ENCODE measurements at places on chromosomes 2 and 18.

- no peak for DNase-seq
Measured at GRCh38 chr2:11842336-11842735, 95.9 kb downstream of the LPIN1 start.

DNA sequence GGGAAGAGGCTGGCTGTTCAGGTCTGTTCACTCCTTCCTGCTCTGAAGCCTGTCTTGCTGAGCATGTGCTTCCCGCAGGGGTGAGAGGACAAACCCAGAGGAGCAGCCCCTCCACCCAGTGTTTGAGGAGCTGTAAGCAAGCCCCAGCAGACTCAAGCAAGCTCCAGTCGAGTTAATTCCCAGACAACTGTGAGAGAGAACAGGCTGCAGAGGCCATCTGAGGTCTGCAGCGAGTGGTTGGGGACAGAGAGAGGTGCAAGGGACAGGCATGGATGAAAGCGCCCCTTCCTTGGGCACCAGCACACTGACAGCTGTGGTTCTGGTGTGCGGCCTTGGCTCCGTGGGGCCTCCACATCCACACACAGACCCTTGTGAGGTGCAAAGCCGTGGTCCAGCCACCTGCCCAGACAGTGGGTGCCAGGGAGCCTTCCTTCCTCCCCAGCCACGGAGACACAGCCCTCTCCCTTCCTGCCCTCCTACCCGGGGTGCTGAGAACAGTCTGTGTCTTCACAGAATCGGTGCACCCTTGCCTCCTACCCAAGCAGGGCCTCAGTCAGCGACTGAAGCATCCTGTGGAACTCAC, 36.2 kb downstream of the MAL start:
- DNase-seq = no peak

DNA sequence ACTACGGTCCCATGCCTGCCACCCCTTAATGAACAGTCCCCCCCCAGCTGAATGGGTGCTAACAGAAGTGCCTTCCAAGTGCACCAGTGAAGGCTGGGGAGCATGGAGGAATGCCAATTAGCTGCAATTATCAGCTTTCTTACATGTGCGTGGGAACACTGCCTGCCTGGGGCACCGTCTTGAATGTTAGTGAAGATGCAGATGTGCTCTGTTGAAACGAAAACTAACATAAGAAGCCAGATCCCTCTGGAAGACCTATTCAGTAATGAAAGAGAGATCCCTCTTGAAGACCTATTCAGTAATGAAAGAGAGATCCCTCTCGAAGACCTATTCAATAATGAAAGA, 154.5 kb downstream of the CLIP4 start:
- DNase-seq = no peak

DNA sequence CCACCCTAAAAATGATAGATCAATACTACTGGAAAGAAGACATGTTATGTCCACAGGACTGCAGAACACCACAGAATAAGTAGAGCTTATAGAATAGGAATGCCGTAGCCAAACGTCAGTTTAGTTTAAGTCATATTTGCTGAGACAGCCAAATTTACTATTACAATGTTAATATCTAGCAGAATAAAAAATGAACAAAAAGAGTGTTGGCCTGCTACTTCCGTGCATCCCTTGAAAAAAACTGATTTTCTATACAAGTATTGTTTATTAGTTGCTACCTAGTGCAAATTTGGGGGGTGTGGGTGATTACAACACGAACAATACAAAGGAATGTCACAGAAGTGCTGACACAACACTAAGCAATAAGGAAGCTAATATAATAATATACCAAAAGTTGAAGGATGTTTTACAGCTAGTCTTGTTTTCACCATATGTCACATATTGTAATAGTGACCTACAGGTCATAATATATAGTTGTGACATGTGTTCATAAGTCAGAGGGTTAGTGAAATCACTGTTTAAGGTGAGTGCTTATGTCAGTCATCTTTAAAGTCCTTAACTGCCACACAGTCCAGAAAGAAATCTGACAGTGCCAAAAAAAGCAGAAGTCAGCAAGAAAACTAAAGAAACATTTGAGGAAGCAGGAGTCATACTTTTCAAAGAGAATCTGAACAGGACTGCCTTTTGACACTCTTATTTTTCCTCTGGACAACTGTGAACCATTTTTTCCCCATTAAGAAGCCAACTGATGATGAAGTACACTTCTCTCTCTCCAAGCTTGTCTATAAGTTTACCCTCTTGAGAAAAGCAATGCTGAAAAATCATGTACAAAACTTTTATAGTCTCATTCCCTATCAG, 376.4 kb downstream of the ZEB2 start:
- DNase-seq = no peak

DNA sequence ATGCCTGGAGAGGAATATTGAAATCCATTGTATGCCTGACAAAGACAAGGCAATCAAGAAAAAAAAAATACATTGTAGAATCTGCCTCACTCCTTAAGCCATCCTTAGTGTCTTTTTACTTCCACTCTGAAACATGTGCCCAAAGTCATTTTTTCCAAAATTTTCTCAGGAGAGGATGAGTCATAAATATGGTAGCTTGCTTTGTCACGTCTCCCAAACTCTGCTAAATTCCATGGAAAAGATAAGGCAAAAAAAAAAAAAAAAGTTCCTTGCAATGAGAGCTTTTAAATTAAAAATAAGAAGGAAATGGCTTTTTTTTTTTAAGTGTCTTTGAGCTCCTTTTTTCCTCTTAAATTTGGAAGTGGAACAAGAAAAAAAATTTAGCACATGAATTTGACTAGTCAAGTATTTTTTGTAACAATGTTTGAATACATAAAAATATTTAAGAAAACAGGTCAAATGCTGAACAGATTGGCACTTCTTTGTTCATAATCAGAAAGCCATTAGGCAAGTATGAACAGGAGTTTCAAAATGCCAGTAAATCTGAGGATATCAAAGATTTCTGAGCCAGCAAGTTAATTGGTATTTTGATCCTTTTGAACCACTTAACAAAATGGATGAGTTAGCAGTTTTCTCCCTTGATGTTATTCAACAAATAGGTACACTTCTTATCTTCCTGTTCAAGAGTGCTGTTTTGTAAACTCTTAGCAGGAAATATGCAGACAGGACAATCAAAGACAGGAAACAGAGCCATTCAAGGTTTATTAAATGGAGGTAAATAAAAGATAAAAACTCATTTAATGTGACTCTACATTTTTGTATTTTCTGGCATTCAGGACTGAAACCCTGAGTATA, 247.3 kb upstream of the SP5 start:
- DNase-seq = no peak

DNA sequence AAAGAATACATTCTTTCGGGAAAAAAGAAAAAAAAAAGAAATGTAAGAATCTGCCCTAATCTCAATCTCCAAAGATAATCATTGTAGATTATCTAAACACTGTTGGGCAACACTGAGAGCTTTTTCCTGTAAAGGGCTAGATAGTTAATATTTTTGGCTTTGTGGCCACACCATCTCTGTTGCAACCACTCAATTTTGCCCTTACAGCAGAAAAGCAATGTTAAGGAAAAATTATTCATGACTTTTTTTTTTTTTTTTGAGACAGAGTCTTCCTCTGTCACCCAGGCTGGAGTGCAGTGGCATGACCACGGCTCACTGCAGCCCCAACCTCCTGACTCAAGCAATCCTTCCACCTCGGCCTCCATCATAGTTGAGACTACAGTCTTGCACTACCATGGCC, 17.3 kb upstream of the FZD5 start:
- DNase-seq = no peak

DNA sequence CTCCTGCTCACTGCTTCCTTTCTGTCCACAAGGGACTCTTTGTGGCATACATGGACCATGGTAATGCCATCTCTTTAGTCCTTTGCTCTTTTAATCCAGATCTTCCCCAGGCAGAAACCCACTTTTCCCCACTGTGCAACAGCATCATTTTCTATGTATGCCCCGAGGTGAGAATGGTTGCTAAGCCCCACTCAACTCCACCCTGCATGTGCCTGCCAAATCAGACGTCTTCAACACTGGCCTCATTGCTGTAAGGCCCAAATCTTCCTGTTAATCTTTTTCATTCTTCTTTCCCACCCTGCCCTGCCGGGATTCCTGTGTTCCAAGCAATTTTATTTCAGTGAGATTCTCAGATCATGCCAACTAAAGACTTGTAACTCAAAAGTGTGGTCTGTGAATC, 328.4 kb downstream of the PAX3 start:
- DNase-seq = no peak

DNA sequence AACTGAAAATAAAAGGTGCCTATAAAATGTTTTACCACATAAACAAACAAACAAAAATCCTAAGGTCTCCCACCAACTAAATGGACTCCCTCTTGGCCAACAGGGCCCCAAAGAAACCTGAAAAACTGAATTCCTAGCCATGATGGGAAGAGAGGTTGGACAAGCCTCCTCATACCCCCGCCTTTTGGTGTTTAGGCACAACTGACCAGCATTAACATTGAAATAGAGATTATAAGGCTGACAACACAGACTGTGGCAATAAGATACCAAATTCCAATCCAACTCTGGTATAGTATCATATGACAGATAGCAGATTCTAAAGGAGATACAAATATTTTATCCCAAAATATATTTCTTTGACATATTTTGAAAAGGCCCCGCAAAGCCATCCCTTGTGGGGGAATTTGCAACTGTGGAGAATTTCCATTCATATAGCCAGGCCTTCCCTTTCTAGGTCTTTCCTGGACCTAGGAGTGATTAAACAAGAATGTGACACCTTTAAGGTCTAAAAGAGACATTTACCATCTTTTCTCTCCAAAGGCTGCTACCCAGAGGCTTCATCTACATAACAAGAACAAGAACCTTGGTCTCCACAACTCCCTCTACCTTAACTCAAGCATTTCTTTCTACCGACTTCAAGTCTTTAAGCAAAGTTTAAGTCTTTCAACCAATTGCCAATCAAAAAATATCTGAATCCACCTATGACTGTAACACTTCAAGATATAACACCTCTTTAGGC, 80.0 kb downstream of the CHN1 start:
- DNase-seq = no peak

DNA sequence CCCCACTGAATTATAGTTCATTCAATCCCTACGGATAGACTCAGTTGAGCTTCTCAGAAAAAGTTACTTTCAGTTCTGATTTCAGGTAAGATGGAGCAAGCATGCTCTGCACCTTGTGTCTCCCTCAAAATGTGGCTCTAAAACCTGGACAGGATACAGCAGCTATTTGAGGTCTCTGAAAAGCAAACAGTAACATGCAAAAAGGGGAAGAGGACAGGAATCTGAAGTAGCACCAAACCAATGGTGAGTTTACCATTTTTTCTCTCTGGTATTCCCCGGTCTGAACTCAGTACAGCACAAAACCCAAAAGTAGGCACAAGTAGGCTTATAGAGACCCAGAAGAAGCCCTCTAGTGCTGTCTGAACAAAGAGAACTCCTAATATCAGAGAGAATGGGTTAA, 34.1 kb downstream of the LANCL1 start:
- no peak for DNase-seq

- no peak for DNase-seq
Measured at GRCh38 chr2:86825693-86826381, 35.1 kb upstream of the CD8A start.

DNA sequence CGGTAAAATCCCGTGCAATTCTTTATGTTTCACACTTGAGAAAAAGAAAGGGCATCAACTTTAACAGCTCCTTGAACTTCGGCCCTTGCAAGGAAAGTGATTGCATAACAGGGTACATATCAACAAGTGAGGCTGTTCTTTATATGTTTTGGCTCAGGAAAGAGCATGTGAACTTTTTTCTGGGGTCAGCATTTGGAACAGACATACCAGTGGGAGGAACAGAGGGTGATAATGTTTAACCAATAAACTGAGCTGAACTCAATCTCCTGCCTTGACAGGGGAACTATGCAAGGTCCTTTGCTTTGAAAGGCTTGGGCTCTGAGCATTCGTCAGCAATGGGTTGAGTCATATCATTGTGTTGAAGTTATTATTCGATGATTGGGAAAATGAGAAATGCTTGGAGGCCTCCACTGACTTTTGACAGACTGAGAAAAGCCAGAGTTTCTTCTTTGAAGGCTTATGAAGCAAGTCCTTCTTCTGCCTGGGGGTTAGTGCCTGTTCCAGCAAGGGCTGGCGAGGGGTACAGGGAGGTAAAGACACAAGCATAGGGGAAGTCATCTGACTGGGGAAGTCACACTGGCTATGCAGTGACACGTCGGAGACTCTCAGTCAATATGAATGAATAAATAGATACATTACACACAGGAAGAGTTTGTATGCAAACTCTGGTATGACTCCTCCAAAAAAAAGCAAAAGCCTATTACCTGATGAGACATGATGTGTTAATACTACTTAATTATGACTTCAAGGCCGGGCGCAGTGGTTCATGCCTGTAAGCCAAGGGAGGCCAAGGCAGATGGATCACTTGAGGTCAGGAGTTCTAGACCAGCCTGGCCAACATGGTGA, 57.2 kb downstream of the CYB5A start:
- DNase-seq = no peak

DNA sequence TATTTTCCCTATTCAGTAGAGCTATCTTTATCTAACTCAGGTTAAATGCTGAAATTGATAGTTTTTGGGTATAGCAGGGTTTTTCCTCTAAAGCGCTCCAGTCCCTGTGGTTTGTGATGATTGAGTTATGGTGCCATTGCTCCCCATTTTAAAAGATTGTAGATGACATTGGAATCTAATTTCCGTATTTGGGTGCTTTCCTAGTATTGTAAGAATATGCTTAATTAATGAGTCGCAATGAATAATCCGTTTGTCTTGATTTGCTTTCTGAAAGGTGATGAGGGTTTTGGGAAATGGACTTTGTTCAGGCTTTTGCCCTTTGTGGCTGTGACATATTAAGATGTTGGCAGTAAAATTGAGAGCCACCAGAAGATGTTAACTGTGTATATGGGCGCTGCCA, 3.9 kb downstream of the RPS7 start:
- no peak for DNase-seq

DNA sequence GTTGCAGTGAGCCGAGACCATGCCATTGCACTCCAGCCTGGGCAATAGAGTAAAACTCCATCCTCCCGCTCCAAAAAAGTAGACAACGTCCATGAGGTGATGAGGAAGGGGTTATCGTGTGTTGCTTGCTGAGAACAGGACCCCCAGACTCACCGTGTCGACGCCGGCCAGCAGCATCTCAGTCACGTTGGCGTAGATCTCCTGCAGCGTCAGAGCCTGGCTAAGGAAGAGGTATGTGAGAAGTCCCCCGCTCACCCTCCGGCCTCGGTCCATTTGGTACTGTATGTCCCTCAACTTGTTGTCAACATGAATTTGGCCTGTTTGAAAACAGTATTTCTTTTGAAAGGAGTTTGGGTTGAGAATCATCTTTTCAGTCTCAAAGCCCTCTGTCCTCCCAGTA, 20.9 kb downstream of the CYP27C1 start:
- no peak for DNase-seq

DNA sequence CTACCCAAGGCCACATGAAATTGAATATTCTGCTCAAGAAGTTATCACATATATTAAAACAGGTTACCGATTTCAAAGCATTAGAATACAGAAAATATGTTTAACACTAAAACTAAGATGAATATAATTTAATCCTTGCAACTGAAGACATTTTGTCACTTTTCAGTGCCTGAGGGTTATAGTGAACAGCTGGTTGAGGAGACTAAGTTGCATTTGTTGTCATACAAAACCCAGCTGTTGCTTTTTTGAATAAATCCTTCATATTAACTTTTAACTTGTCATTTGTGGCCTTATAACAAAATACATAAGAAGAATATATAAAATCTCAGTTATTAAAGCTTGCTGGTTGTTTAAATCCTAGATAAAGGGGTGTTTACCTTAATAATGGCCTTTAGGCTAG, 37.5 kb downstream of the RBKS start:
- no peak for DNase-seq

Data from GM06990 (cell line).